ENCODE measurements at places on chromosomes 7 and 10.
A peak's percentile ranks its signal among the peaks of the same experiment; 100 is the strongest.

GRCh38 chr10:62805231-62806099 is 945 bp downstream of the ADO start:
- peak; percentile 57 for DNase-seq

DNA sequence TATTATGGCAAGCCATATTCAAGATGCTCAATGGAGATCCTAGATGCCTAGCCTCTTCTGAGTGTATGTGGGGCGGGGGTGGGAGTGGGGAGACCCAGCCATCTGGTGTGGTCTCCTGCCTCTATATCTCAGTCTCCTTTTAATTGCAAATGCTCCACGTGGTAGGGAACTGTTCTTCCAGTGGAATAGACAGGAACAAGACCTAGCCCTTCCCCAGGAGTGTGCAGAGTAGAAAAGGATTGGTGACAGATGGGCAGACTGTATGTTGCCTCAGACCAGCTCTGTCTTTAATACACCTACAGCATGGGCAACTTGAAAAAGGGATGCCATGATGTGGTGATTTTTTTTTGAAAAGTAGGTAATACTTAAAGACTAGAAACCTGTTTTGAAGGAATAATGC is 12.6 kb downstream of the CYP3A5 start:
- DNase-seq = no peak

GRCh38 chr7:142626420-142627035 is 122.7 kb upstream of the PRSS1 start:
- DNase-seq = peak; percentile 52

DNA sequence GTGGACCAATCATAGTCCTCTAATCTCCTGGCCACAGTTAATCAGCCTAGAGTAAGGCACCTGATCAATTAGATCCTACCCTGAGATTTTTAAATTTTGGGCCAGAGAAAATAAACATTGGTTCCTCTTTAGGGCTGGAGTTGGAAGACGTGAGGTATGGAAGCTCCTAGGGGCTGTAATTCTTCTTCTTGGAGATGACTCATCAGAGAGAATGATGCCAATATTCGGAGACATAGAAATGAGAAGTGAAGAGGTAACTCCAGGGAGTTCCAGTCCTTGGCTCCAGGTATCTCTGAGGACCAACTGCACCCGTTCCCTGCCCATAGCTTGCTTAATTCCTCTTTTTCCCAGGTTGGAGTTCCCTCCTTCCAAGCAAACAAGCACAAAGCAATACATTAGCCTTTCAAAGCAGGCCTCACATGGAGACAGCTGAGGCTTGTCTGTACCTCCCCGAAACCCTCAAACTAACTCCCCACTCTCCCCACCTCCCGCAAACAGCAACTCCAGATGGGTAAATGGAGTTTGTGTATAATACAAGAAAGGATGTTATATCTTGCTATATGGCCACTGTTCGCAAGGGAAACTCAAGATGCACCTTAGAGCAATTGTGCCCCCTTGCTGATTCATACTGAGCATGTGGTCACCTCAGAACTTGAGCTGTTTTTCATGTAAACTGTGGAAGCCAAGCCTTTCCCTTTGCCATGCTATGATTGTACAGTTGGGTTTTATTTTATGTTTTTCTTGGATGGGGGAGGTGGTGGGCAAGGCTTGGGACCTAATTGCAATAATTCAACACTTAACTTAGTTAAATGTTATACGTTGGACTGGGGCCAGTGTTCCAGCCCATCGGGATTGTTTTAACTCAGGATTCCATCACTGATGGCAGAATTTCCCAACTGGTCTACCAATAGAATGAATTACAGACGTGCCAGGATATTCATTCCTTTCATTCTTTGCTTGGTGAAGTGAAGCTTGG is 29.3 kb downstream of the PIK3AP1 start:
- no peak for DNase-seq

DNA sequence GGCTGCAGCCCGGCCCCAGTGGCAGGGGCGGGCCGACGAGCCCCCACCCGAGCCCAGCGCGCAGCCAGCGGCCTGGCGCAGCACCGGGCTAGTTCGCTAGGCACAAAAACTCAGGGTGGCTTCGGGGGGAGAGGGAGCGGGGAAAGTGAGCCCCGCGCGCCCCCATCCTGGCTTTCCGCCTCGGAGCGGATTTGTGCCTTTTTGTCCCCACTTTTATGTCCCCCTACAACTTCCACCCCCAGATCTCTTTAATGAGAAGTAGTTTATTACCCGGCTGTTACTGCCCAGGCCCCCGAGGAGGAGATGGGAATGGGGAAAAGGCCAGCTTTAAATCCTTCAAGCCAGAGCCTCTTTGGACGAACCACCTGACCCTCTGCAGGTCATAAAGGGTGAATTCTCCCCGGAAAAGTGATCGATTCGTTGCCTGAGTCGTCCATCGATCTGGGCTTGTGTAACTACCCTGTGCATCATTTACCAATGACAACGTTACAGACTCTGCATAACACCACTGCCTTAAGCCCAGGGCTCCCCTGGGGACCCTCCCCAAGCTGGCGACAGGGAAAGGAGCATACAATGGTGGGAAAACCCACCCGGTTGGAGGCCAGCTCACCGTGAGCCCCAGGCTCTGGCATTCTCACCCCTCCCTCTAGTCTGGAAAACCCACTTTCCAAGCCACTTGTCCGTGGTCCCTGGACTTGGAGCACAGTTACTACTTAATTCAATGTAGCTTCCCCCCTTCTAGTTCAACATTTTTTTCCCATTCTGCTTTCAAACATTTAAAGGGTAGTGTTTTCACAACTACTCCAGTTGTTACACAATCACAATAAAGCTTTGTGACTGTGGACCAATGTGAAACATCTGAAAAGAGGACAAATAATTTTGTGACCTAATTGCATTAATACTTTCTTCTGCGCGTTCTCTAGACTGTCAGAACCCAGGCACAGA is 748 bp upstream of the SH3PXD2A start:
- DNase-seq = no peak

DNA sequence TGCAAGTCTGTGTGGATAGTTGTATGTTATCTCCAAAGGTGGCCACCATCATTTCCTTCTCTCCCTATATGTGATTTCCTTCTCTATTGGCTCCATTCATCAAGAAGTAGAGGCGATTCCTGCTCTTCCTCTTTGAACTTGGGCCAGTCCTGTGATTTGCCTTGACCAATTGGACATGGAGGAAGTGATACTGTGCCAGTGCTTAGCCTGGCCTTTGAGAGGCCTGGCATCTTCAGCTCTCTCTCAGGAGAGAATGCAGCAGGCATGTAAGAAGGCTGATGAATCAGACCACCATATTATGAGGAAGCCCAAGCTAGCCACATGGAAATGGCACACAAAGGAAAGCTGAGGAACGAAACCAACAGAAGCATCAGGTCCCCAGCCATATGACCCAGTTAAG is 195.0 kb upstream of the SVIL start:
- no peak for DNase-seq
